T-helper 2 cell (primary cell): ENCODE measurements at places on chromosomes 13 and 19.

- no peak for DNase-seq
Observed at GRCh38 chr13:107185889-107186288, 618.0 kb upstream of the ARGLU1 start.

- DNase-seq = no peak
Observed at GRCh38 chr19:16930753-16931152, 42.0 kb downstream of the F2RL3 start.

- DNase-seq = no peak
Observed at GRCh38 chr19:28334419-28334818, 878.5 kb downstream of the UQCRFS1 start.

- no peak for DNase-seq
Observed at GRCh38 chr13:101979825-101980224, 422.0 kb downstream of the FGF14 start.

GRCh38 chr13:27483421-27483820, 33.1 kb upstream of the MTIF3 start:
- no peak for DNase-seq

- DNase-seq = no peak
Observed at GRCh38 chr19:38194061-38194701, 29.8 kb downstream of the DPF1 start.

GRCh38 chr19:11324079-11324661, 15.3 kb downstream of the RAB3D start:
- no peak for DNase-seq

GRCh38 chr19:23996549-23996948, 81.9 kb downstream of the ZNF726 start:
- DNase-seq = no peak

GRCh38 chr13:111893071-111893606, 173.8 kb upstream of the SOX1 start:
- no peak for DNase-seq

GRCh38 chr13:21043898-21044297, 17.5 kb downstream of the LATS2 start:
- no peak for DNase-seq

GRCh38 chr19:2239771-2240770, 3.4 kb downstream of the SF3A2 start:
- peak; percentile 69 for DNase-seq

DNA sequence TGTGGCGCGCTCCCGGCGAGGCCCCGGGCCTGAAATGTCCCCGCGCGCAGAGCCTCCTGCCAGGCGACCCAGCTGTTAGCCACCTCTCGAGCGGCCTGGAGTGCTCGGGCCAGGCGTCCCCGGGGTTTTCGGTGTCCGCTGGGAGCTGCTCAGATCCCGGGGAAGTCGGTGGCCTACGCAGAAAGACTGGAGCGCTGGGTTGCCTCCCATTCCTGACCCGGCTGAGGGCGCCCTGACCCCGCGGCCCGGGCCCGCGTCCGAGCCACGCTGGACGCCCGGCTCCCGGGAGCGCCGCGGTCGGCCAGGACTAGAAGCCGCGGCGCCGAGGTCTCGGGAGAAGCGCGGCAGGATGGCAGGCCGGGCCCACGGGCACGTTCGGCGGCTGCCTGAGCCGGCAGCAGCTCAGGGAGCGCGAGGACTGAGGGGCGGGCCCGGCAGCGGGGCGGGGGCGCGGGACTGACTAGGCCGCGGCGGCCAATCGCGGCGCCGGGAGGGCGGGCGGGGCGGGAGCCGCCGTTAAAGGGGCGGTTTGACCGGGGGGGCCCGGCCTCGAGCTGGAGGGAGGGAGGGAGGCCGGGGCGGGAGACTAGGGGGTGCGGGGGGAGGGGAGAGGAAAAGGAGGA, 1.3 kb upstream of the ZIC2 start:
- DNase-seq = peak; percentile 54

- no peak for DNase-seq
Observed at GRCh38 chr13:78040205-78040830, 121.7 kb upstream of the EDNRB start.

- DNase-seq = no peak
Observed at GRCh38 chr13:48485432-48485831, 47.4 kb downstream of the RCBTB2 start.

GRCh38 chr19:55088543-55089341, 13.1 kb downstream of the EPS8L1 start:
- peak; percentile 49 for DNase-seq

GRCh38 chr19:47702671-47703070, 10.6 kb upstream of the EHD2 start:
- DNase-seq = no peak

- DNase-seq = no peak
Observed at GRCh38 chr19:12689012-12689411, 1.2 kb downstream of the GNG14 start.

DNA sequence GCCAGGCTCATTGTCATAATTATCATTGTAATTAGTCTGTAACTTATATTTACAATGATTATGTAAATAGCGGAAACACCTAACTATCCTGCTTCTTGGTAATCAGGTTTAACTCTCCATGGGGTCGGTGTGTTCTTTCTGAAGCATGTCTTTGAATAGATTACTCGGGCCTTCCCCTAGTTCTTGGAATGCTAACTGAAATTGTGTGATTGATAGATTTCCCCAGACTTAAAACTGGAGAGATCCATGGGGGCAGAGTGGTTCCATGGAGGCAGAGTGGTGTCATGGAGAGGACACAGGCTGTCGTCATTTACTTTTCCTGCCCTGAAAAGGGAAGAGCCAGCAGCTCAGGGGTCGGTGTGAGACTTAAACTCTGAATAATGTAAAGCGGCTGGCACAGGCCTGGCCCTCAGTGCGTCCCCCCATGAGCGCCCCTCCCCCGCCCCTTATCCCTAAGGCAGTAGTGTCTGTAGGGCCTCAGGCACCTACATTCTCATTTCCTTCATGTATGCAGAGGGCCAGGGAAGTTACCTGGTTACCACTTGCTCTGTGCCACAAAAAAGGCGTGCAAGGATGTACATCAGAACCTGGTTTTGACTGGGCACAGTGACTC, 225.1 kb downstream of the TM9SF2 start:
- no peak for DNase-seq

DNA sequence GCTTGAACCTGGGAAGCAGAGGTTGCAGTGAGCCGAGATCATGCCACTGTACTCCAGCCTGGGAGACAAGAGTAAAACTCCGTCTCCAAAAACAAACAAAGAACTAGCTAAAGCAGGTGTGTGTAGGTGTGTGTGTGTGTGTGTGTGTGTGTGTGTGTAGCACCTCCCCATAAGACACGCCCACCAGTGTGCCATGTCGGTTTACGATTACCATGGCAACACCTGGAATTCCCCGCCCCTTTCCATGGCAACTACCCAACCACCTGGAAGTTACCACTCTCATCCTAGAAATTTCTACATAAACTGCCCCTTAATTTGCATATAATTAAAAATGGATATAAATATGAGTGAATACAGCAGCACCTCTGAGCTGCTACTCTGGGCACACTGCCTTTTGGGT, 80.9 kb upstream of the ADGRE5 start:
- DNase-seq = peak; percentile 7

GRCh38 chr13:34430294-34430693, 511.8 kb upstream of the NBEA start:
- no peak for DNase-seq

DNA sequence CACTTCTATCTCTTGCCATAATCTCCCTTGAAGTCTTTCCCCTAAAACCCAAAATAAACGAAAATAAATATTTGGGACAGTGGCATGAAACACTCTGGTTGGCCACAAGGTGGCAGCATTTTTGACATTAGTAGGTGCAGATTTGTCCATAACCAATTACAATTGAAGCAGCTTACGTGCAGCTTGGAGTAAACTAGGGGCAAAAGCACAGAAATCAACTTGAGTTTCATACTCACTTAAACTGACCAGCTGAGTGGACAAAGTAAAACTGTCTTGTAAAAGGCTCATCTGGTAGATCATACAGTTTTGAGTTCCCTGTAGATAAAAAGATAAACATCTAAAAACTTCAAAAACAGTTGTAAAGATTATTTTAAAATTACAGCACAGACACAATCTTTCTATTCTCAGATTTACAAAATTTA, 18.8 kb downstream of the PDCD5 start:
- peak; percentile 17 for DNase-seq

DNA sequence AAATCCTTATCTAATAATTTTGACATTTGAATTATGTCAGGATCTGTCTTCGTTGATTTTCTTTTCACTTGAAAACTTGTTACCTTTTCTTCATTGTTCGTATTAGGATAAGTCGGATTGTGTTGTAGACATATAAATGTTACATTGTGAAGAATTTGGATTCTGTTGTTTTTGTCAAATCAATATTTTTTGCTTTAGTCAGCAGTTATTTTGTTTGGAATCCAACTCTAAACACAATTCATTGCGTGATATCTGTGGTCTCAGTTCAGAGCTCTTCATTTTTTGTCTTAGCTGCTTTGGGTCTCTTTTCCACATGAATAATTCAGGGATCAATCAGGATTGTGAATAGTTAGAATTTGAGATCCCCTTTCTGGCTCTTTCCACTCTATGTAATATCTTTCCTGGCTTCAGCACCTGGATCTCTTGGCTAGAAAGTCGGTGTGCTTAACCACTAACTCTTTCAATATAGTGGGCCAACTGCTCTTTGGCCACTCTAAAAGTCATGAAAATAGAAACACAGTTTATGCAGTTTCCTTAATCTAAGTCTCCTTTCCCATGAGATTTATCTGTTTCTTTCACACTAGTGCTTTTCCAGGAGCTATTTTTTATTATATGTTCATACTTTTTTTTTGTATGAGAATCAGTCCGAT, 2494.2 kb upstream of the PCDH20 start:
- DNase-seq = no peak

DNA sequence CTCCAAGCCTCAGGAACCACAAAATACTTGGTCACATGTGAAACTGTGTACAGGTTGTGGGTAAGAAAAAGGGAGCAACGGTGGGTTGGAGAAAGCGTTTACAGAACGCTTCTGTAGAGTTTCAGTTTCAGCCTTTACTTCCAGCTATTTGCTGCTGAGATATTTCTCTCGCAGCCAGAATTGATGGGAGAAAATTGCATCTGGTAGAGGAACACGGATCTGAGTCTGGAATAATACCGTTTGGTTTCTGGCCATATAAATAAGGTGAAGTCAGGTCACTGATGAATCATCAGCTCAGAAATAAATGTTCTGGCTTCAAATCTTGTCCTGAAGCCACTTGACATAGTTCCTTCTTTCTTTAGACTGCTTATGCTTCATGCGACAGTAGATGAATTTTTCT, 20.3 kb upstream of the RFC3 start:
- no peak for DNase-seq

- no peak for DNase-seq
Observed at GRCh38 chr13:98175823-98176222, 1.2 kb downstream of the RNF113B start.

DNA sequence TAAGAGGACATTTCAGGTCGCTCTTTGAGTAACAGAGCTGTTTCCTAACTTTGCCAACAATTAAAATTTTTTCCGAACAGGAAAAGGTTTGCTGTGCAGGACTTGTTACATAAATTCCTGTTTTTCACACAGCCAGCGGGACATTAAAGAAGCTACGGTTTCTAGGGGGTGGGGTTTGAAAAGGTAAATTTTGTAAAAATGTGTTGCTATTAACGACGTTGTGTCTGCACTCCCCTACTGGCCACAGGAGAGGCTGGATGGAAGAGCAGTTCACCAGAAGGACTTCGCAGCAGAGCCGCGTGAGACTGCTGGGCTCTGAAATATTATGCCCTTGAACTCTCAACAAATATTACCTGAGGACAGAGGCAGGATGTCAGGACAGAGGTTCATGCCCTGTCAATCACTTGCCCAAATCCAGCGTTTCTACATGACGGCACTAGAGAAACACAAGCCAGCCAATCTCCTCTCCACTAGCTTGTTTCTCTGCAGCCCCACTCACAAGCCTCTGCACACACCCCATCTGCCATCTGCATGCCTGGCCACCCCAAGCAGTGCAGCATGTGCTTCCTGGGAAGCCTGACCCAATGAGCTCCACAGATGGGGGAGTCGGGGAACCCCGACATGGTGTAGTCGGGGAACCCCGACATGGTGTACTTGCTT, 102.0 kb downstream of the FOXO1 start:
- DNase-seq = no peak

DNA sequence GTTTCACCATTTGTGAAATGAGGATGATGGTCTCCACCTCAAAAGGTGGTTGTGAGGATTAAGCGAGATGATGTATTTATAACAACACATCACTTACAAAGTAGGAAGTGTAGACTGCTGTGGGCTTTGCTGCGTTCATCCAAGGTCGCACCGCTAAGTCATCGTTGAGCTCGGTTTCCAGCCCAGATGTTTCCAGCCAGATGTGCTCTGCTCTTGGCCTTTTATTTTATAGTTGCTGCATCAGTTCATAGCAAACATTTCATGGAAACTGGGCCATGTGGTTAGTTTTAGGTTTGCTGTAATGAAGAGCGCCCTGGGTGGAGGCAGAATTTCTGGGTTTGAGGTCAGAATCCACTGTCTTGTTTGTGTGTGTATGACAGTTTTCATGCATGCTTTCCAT, 76.5 kb upstream of the RNF113B start:
- no peak for DNase-seq

- no peak for DNase-seq
Observed at GRCh38 chr19:52148256-52148655, 8.5 kb upstream of the ZNF616 start.

GRCh38 chr13:110161112-110161882, 145.7 kb downstream of the COL4A1 start:
- DNase-seq = no peak

DNA sequence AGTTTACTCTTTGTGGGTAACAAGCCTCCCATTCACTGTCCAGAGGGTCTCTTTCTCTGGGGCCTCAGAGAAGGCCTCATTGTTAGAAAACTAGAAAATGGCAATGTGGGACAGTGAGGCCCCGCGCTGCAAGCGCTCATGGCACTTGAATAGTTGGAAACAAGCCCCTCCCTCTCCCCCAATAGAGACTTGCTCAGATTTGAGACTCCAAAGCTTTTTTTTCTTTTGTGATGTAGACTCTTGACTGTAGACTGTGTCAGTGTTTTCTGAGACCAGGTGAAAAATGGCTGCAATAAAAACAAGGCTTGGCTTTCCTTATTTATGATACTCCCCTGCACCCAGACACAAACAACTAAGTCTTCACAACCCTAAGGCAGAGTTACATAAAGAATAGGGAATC, 38.7 kb upstream of the UBL3 start:
- DNase-seq = no peak

- DNase-seq = no peak
Observed at GRCh38 chr19:41411968-41412265, 14.3 kb downstream of the BCKDHA start.

DNA sequence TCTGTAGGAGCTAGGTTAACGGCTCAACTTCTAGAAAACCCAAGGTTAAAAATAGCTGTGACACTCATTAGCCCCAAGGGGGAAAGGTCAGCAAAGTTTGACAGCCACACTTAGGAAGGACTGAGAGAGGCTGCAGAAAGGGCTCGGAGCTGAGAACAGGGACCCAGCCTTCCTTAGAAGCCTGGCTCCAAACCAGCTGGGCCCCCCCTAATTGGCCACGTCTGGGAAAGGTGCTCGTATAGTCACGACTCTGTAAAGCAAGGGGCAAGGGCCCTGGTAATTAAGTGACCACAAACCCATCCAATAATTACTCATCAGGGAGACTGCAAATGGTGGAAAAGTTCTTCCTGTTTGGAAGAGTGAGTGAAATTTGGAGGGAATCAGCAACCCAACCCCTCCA, 90.5 kb downstream of the RNASEH2B start:
- no peak for DNase-seq
